ENCODE measurements at places on chromosomes 16 and 17.

DNA sequence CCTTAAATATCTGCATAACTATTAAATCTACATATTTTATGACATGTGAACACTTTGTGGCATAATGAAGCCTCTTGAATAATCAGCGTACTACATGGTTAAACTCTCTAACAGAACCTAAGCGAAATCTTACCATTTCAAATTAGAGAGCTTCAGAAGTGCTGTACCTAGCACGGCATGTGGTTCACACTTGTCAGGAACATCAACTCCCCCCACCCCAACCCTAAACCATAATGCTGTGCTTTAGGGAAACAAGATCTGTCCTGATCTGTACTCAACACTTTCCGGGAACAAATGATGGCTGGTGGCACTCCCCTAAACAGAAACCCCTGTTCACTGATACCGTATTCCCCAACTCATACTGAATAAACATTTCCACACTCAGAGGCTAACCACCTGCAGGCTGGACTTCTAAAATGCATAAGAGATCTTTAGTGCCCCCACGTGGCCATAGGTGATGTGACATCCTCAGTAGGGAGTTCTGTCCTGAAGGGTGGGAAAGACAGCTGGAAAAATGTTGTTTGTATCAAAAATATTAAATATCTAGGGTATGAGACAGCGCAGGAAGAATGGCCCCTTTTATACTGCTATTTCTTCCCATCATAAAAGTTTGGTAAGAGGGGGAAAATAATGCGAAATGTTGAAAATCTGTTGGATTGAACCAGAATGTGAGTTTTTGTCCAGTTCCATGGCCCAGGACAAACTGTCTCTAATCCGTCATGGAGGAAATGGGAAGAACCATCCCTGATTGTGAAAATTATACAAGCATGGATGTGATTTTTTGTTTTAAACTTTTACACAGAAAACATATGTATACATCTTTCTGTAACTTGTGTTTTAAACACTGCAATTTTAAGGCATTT lies 88.6 kb downstream of the USP31 start:
- no peak for DNase-seq

DNA sequence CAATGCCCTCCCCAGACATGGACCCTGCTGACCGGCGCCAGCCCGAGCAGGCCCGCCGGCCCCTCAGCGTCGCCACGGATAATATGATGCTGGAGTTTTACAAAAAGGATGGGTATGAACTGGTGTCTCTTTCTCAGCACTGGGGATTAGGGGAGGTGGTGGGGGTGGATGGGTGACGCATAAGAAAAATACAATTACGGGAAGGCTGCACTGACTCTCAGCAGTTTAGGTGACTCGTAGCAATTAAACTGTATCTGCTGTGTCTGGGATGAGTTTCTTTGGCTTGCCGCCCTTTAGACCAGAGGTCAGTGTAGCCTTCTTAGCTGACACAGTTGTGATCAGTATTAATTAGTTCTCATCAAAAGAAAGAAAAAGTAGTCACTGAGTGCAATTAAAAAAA lies 59.0 kb downstream of the ELAC2 start:
- DNase-seq: peak; percentile 20

DNA sequence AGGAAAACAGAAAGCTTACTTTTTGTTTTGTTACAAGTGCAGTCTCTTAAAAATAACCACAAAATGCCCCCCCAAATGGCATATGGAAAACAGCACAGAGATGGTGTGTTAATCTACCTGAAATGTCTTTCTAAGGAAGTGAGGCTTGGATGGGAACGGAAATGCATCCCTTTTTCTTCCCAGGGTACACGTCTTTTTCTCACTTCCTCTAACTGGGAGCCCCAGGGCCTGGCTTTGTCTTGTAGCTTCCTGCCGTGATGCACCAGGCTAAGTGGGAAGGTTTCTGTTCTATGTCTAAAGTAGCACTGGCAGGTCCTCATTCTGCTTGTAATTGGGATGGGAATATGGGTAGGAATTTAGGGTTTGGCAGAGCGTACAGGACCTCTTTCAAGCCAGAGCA lies 52.5 kb upstream of the CACNG3 start:
- DNase-seq: no peak

DNA sequence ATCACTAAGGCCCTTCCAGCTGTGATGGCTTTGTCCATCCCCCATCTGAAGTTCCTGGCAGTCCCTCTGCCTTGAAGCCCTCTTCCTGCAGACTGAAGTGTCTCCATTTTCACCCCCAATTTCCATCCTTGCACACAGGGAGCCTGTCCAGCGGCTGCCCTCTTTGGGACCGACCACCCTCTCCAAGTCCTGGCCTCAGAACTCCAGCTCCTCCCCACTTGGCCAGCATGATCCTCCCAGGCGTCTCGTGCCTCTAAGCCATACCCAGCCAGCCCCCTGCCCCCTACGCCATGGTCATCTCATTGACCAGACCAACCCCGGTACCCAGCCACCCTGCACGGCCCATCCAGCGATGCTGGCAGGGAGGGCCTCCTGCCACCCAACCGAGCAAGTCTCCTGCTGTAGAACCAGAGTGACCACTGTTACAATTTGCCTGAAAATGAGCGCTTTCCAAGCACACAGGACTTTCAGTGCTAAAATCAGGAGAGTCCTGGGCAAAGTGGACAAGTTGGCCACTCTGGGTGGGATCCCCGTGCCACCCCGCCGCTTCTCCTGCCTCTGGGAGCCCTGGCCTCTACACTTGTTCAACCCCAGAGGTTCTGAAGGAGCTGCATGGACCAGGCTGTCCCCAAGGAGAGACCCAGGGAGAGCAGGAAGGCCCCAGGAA lies 362.0 kb downstream of the SEC14L1 start:
- DNase-seq: no peak

DNA sequence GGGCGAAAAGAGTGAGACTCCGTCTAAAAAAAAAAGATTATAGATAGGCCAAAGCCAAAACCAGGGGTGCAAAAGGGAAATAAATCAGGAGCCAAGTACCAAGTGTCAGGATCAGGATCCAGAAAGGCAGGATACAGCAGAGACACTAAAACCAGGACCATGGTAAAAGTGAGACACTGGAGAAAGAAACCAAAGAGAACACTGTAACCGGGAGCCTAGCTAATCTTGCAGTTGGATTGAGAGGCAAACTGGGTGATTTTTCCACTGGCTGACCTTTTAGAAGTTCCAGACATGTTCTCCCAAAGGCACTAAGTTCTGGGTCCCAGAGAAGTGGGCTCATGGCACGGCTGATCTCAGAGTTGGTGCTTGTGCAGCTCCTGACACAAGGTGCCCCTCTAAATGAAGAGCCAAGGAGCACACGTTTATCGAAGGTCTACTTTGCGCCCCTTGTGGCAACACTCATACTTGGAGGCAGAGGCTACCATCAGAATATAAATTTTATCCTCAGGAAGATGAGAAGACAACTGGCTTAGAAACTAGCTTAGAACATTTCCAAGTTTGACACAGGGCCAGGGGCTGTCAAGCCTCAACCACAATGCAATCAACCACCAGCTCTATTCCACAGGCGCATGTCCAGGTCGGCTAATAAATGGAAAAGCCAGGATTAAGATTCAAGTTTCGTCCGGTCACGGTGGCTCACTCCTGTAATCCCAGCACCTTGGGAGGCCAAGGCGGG lies 27.5 kb upstream of the HELZ start:
- no peak for DNase-seq

DNA sequence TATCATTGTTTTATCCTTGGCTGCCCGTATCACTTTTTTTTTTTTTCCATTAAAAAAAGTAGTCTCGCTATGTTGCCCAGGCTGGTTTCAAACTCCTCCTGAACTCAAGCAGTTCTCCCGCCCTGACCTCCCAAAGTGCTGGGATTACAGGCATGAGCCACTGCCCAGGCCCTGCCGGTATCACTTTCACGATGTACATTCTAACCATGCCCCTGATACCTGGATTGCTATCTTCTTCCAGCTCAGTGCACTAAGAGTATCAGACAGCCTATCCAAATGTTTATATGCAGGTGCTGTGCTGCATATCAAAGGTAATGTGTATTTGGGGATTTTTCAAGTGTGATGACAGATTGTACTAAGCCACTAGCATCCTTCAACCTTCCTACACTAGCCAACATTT lies 14.2 kb downstream of the MOSMO start:
- no peak for DNase-seq

DNA sequence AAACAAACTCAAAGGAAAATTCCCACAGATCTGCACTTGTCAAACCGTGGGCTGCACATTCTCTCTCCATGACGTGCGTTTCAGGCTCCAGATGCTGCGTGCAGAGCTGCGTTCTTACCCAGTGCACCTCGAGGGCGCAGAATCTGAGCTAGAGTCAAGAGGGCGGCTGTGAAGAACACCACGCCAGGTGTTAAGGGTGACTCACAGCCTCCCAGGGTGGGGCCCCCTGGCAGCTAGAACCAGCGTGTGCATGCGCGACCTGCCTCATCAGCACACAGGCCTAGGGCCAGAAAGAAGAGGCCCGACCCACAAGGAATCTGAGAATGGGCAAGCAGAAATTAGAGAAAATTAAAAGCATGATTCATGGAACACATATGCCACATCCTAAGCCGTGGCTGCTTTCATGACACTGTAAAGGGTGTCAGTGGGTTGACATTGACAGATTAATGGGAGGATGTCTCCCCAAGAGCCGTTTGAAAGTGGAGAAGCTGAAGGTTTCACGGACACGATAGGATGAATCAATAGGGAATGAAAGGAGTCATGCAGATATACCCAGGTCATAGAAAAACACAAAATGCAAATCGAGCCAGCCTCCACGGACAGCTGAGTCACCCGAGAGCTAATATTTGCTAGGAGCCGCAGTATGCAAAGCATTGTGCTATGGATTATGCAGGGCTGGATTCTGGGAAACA lies 29.0 kb downstream of the MARCHF10 start:
- DNase-seq: peak; percentile 80

DNA sequence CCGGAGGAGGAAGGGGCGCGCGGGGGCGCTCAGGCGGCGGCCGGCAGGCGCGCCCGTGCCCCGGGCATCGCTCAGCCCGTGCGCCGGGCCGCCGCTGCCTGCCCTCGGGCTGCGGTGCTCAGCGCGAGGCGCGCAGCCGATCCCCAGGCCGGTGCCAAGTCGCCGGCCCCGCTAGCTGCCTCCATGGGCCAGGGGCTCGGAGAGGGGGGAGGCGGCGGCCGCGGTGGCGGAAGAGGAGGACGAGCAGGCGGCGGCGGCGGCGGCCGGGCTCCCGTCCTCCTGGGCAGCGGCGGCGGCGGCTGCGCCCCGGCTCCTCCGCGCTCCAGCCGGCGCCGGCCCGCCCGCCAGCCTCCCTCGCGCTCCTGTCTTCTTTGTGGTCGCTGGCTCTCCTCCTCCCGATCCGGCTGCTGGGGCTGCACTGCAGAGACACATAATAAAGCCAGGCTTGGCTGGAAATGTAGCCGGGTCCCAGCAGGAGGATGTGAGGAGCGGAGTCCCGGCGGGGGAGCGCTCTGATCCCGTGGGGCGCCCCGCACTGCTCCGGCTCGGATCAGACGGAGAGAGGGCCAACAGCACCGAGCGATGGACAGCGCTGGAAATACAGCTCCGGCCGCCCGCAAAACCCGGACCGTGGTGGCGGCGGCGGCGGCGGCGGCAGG lies 889 bp upstream of the ZNF423 start:
- no peak for DNase-seq

DNA sequence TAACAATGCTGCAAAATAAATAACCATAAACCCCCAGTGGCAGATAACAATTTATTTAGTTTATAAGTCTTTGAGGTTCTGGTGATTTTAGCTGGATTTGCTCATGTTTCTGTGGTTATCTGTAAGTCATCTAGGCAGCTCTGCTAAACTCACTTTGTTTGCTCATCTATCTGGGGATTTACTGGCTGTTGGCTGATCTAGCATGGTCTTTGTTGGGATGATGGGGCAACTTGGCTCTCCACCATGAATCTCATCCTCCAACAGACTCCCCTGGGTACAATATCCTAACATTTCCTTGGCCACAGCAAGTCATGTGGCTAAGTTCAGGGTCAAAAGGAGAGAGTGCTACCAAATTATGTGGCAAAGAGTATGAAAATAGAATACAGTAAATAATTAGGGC lies 359.3 kb downstream of the CA10 start:
- no peak for DNase-seq

DNA sequence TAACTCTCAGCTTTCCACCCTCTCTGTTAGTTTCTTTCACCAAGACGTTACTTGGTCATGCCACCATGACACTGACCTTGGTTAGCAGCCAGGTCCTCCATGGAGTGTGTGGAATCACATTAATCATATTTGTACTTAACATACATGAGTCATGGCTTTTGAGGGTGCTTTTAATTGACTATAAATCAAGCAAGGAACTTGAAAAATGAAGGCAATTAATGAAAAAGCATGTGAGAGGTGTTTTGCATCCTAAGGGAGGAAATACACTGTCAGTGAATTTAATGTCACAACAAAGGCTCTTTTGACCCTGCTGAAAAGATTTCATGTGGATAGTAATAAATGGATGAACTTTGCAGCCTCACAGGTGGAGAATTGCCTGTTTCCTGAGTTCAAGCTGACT lies 240.7 kb downstream of the CDH13 start:
- no peak for DNase-seq

GRCh38 chr16:85259115-85259831 lies 147.0 kb upstream of the CIBAR2 start:
- DNase-seq: no peak

- no peak for DNase-seq
These were observed 8.6 kb downstream of the IGSF6 start for GRCh38 chr16:21643785-21644184.

- DNase-seq: no peak
These were observed 136.1 kb upstream of the CIBAR2 start for GRCh38 chr16:85248342-85248741.

GRCh38 chr17:44829523-44830358 lies at the start of gene GJC1:
TSS of gene GJC1 (minus strand) at chr17:44830287. CDS start at chr17:44805817, 24,470 bp downstream.
- no peak for DNase-seq

DNA sequence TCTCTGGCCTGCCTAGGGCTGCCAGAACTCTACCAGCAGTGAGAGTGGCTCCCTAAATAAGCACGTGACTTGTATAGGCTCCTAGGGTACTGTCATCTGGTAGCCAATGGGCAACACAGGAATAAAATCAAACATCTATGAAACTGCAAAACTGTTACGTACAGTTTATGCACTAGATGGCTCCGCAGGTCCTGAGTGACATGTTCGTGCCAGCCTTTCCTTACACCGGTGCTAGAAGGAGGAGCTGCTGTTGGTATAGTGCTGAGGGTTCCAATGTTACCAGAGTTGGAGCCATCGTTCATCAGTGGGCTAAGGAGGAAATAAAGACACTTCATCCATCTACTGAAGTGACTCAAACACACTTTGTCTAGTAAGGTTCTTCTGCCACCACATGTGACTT lies 63.2 kb upstream of the TRAP1 start:
- DNase-seq: no peak

GRCh38 chr17:72030067-72030899 lies 90.5 kb upstream of the SOX9 start:
- peak; percentile 36 for DNase-seq

- DNase-seq: no peak
These were observed 1.4 kb upstream of the PAGR1 start for GRCh38 chr16:29814592-29814991.

- no peak for DNase-seq
These were observed 14.1 kb upstream of the UBTF start for GRCh38 chr17:44233582-44233981.

GRCh38 chr16:9311303-9311954 lies 220.0 kb downstream of the HAPSTR1 start:
- no peak for DNase-seq

GRCh38 chr17:7511108-7511507 lies 26.9 kb downstream of the POLR2A start:
- DNase-seq: no peak

- no peak for DNase-seq
These were observed 93.4 kb downstream of the MSI2 start for GRCh38 chr17:57349541-57350247.

GRCh38 chr16:85359147-85359822 lies 247.0 kb upstream of the CIBAR2 start:
- no peak for DNase-seq

- no peak for DNase-seq
These were observed 23.8 kb downstream of the HAPSTR1 start for GRCh38 chr16:9115277-9115676.
